ENCODE measurements at places on chromosomes 1 and 21.

- no peaks in the 10 kb centered on the region for H3K36me3 ChIP-seq
- DNase-seq: no peak
- H3K4me3 ChIP-seq: no peak overlapping the region
- H3K27ac ChIP-seq: no peak overlapping the region
- H3K4me1 ChIP-seq: no peaks in the 10 kb centered on the region
- no peaks in the 10 kb centered on the region for H3K27me3 ChIP-seq
Measured at GRCh38 chr1:68359045-68359444, 90.7 kb downstream of the RPE65 start.

DNA sequence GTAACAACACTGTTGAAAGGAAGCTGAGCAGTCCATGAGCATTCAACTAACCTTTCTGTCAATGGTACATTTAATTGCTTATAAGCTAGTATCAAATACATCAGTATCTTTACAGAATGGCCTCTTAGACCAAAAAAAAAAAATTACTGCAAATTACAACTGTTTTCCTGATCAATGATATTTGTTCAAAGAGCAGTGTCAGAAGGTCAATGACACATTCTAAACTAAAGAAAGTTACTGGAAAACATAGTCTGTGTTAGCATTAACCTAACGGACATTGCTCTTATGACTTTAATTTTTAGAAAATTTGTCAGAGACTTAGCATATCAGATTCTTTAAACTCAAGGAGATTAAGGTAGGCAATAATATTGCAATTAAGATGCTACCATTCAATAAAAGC is 162.5 kb downstream of the KCNT2 start:
- DNase-seq: no peak
- H3K4me3 ChIP-seq: no peak overlapping the region
- H3K27ac ChIP-seq: no peak overlapping the region

DNA sequence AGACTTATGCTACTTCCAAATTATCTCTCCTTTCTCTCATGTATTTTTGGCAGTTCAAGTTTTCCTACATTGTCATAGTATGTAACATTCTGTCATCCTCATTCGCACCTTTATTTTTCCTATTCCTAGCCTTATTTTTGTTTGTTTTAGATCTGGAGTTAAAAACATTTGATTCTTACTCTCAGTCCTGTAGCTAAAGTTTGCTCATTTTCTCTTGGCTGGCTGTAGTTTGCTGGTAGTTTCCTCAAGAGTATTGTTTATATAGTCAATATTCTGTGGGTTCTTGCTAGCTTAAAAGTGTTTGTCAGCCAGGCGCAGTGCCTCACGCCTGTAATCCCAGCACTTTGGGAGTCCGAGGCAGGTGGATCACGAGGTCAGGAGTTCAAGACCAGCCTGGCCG is 29.8 kb upstream of the TRIM33 start:
- no peak overlapping the region for H3K4me3 ChIP-seq
- DNase-seq: no peak
- no peak overlapping the region for H3K27ac ChIP-seq
- H3K4me1 ChIP-seq: no peaks in the 10 kb centered on the region

DNA sequence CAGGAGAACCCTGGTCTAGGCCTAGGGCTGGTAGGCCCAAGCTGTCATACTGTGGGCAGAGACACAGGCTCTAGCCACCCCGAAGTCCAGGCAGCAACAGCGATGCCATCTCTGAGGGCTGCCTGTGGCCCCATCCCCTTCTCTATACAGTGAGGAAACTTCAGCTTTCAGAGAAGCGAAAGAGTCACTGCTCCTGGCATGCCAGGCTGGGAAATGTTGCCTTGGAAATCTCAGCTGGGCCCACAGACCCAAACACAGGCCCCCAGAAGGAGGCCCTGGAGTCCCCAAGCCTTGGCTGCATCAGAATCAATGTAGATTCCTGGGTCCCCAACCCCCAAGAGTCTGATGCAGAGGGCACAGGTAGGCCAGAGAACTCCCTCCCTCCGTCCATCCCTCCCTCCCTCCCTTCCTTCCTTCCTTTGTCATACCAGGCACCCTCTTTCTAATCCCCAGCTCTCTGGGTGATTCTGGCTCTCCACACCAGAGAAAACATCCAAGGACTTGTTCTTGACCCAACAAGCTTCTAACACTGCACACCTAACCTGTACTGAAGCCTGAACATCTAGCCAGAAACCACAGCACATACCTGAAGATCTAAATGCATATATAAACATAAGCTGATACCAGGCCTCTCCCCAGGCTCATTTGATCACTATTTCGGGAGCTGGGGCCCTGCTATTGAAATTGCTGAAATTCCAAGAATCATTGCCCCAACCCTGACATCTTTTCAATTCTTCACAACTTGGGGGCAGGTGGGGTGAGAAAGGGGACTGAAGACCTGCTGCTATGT is 143.2 kb upstream of the EDN2 start:
- H3K27me3 ChIP-seq: no peaks in the 10 kb centered on the region
- H3K4me1 ChIP-seq: no peaks in the 10 kb centered on the region
- no peaks in the 10 kb centered on the region for H3K36me3 ChIP-seq
- no peak overlapping the region for H3K27ac ChIP-seq
- no peak overlapping the region for H3K4me3 ChIP-seq
- DNase-seq: no peak
